ENCODE measurements at places on chromosomes 4 and X. TPM values are rescaled to one million over a fixed set of nuclear protein-coding genes. Genes with fewer than 3 reads are reported as not detected.

- no peak for DNase-seq
Observed at GRCh38 chr4:37659696-37660095, 26.5 kb downstream of the RELL1 start.

DNA sequence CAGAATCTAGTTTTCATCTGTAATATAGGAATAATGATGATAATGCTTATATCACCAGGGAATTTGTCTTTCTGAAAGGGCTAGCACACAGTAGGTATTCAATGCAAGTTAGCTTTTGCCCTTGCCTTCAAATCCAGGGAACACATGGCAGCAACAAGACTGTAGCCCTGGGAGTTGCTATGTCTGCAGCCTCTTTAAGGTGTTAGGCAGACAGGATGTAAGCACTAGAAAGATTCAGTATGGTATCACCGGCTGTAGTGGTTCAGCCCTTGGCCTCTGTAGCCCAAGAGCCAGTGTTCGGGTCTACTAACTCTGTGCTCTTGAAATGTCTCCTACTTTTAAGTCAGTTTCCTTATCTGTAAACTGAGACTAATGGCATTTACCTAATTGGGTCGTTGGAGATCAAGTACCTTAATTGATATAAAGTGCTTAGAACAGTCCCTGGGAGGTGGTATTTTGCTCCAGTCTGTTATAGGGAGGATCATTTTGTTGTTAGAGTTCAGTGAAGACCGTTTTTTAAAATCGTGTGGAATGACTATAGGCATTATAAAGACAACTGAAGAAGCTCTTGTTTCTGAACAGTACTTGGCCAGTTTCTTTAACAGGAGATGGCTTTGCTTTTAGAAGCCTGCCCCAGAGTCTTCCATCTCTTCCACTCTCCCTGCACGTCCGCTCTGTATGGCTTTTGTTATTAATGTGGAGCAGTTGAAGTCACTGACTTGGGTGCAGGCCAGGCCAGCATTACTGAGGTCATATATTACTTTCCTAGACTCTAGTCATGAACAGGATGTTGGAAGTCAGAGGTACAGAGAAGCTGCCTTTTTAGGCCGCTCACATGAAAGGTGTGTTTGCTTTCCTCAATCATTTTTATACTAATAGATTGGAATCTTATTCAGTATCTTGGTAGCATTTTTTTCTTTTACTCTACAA lies 44.8 kb downstream of the GAB1 start:
- DNase-seq = no peak

DNA sequence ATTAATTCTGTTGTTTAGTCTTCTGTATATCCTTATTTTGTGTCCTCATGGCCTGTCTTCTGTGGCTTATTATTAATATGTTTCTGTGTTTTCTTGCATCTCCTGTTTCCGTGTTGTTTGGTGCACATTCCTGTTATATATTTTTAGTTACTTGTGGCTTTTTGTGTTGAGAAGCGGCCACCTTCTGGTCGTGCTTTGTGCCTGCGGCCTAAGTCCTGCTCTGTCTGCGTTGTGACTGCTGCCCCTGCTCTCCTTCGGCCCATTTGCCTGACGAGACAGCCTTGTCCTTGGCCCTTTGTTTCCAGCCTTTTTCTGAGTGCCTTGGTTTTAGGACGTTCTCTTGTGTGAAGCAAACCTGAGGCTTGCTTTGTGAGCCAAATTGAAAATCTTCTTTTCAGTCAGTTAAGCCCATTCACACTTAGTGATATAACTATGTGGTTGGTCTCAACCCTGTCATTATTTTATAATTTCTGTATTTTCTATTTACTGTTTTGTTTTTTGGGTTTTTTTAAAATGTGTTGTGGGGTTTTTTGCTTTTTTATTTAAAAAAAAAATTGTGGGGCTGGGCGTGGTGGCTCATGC lies 43.8 kb downstream of the TNIP2 start:
- DNase-seq = no peak

DNA sequence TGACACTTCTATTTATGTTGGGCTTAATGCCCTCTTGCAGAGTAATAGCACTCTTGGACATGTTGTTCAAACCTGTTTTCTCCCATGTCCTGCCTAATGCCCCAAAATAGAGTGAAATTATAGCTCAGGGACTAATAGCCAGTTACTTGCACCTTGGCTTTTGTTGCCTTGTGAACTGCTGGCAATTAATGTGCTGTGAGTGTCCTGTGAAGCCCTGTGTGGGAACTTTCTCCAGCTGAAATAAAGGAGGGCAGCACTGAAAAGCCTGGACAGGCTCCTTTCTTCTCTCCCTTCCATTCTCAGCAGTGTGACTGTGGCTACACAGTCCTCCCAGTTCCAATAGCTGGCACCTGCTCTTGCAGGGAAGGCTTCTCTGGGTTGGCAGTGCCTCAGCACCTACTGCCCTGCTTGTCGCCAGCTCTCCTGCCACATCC lies 72.4 kb downstream of the DCLK2 start:
- DNase-seq = no peak

DNA sequence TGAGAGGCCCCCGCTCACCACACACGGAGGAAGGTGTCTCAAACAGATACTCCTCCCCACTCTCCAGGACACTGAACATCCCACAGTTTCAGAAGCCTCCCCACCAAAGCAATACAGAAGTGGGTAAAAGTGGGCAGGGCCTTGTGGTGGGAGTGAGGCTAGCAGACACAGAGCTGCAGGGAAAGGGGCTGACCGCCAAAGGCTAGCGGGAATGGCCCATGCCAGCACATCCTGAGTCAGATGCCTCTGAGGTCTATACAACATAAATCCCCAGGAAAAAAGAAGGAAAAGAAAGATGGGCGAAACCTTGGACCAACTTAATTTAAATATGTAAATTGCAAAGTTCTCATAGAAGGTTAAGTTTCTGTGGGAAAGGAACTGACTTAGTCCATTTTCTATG lies 21.9 kb upstream of the ARHGAP10 start:
- no peak for DNase-seq

- DNase-seq = no peak
Observed at GRCh38 chr4:89121387-89122068, 10.2 kb downstream of the TIGD2 start.

DNA sequence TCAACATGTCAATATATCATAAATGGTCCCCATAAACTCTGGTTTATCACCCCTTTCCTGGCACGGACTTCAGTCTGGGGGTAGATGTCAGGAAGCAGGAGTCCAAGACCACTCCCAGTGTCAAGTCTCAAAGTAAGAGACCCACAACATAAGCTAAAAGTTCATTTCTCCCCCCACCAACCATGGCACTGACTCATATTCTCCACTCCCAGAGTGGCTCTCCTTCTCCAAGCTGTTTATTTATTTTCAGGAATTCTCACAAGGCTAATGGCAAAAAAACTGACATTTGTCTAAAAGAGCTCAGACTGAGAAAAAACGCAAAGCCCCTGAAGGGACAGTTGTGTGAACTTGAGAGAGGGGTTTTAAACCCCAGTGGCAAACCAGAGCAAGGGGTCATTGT lies 217.0 kb downstream of the RAB28 start:
- no peak for DNase-seq

DNA sequence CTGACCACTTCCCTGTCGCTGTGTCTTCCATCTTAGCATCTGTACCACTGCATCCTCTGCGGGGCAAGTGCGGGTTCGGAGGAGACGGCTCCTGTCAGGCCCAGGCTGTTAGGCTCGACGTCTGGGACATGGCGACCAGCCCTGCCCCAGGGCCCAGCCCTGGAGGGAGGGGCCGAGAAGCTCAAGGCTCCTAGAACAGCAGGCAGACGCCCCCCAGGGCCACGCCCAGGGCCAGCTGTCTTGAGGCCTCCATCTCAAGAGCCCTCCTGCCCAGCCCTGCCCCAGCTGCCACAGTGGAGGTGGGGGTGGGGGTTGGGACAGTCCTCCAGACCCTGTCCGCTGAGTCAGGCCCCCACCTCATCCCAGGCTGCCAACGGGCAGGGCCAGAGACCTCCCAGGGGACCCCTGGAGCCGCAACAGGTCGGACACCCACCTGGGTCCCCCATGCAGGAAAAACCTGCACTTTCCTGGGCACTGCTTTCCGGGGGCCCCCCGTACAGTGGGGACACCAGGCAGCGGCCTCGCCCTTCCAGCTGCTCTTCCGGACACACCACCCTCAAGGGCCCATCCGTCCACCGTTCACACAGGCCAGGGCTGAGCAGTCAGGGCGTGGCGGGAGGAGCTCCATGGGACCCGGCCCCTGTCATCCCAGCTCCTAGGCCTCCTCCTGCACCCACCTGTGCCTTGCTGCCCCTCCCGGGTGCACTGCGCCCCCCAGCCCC lies 83.1 kb downstream of the FAM53A start:
- DNase-seq = no peak

GRCh38 chrX:4936315-4936714 lies 1222.9 kb upstream of the PRKX start:
- DNase-seq = no peak

DNA sequence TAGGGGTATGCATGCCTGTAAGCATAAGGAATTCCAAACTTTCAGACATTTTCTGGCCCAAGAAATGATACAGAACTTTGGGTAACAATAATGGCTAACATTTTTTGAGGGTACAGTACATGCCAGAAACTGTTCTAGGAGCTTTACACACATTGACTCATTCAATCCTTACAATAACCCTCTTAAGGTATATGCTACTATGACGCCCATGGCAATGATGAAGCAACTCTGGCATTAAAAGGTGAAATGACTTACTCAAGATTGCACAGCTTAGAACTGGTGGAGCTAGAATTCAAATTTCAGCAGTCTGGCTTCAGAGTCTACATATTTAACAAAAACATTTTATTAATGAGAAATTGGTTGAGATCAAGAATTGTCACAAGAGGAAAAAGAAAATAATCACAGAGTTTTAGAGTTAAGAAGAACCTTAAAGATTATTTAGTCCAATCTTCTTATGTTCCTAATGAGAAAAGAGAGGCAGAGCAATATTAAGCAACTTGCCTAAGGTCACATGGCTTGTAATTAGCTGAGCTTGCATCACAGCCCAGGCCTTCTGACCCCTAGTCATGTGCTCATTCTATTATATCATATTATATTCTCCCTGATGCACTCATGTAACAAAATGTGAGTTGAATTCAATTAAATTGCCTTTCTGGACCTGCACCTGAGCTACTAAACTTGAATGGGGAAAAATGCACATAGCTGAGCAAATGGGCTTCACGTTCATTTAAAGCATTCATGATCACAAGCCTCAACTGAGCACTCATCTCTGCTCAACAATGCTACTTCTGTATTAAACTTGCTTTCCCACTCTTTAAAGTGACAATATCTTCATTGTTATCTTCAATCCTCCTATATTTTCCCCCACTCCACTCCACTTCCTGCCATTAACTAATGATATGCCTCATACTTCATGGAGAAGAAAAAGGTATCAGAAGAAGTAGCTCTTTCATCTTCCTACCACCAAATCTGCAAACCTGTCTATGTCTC lies 73.2 kb downstream of the ENOX2 start:
- no peak for DNase-seq

GRCh38 chrX:123432361-123433150 lies 248.5 kb downstream of the GRIA3 start:
- no peak for DNase-seq

DNA sequence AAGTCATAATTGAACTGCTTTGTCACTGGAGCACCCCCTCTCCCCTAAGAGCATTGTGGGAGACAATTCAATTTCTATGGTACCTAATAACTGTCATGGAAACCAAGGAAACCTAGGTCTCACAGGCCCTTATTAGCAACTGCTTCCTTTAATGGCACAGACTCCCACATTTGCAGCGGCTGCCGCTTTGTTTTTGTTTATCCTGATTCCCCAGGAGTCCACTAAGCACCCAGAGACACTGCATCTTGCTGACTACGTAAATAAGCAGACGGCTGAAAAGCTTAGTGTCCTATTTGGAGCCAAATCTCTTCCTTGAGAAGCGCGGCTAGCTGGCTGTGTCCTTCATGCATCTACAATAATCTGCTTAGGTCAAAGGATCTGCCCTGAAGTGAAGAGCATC lies 494.4 kb downstream of the TMA16 start:
- DNase-seq = no peak

DNA sequence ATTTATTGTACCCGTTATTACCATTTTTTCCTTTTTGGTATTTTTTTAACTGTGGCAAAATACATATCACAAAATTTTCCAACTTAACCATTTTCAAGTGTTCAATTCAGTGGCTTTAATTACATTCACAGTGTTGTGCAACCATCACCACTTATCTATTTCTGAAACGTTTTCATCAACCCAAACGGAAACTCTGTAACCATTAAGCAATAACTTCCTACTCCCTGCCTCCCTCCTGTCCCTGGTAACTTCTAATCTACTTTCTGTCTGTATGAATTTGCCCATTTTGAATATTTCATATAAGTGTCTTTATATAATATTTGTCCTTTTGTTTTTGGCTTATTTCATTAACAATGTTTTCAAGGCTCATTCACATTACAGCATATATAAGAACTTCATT lies 57.4 kb upstream of the MSN start:
- DNase-seq = no peak

- peak; percentile 60 for DNase-seq
Observed at GRCh38 chr4:36399762-36400353, 118.4 kb downstream of the DTHD1 start.

GRCh38 chr4:86050496-86050895 lies 309.4 kb downstream of the MAPK10 start:
- DNase-seq = no peak

DNA sequence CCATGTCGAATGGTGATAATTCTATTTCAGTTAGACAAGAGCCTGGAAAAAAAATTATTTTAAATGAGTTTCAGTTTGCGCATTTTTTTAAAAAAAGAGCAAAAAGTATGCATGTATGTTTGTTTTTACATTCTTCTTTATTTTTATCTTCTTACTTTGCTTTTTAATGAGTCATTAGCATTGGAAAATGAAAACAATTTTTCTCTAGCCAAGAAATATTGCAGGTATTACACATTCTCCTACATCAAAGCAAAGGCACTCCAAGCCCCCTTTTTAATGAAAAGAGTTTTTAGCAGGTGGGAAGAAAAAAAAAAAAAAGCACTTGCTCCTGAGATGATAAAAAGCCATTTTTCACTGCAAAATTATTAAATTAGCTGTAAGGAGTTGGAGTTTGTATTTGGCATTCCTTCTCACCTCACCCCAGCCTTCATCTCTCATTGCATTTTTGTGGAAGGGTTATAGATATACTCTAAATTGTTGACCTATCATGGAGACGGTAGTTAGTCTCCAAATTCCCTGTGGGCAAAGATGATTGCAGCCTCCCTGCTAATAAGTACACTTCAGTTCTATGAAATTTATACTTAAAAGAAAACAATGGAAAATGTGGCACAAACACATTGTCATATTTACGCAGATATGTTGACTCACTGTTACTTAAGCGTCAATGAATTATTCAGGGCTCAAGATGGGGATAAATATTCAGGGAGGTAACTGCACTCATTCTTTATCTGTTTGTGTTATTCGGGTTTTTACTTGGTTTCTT lies 43.8 kb downstream of the PALLD start:
- no peak for DNase-seq

- no peak for DNase-seq
Observed at GRCh38 chr4:61350932-61351331, 150.8 kb downstream of the ADGRL3 start.

The ADRA2C gene
- not detected for total RNA-seq

The ZCCHC13 gene
- total RNA-seq = not detected

The CXCL1 gene
- total RNA-seq = not detected

The GASK1B gene
- total RNA-seq = not detected

The TRIM60 gene
- not detected for total RNA-seq

Data from Karpas-422 (cell line).